Hematopoietic multipotent progenitor cell treated with erythropoietin and hydrocortisone succinate and interleukin-3 and kit ligand, for 4 days (in vitro differentiated cells): ENCODE measurements at places on chromosomes 12 and 14.
A peak's percentile ranks its signal among the peaks of the same experiment; 100 is the strongest.

- no peak for DNase-seq
These were observed 11.2 kb downstream of the TTC9 start for GRCh38 chr14:70652871-70653270.

GRCh38 chr12:3759878-3760277, 7.0 kb upstream of the CRACR2A start:
- peak; percentile 47 for DNase-seq

DNA sequence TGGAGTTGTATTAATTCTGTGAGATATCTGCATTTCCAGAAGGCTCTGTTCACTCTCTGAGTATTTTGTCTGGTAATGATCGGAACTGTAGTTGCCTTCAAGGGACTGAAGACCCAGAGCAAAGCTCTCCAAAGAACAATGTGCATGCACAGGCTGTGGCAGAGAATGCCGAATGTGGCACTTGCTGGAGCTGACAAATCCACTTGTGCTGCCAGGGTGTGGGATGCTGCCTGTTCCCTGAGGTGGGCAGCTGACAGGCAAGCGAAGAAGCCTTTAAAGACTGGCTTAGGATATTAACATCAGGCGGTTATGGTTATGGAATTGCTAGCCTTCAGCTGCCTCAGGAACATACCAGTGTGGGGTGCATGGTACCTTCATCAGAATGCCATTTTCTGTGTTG, 419.9 kb upstream of the ATP2B1 start:
- DNase-seq = no peak

DNA sequence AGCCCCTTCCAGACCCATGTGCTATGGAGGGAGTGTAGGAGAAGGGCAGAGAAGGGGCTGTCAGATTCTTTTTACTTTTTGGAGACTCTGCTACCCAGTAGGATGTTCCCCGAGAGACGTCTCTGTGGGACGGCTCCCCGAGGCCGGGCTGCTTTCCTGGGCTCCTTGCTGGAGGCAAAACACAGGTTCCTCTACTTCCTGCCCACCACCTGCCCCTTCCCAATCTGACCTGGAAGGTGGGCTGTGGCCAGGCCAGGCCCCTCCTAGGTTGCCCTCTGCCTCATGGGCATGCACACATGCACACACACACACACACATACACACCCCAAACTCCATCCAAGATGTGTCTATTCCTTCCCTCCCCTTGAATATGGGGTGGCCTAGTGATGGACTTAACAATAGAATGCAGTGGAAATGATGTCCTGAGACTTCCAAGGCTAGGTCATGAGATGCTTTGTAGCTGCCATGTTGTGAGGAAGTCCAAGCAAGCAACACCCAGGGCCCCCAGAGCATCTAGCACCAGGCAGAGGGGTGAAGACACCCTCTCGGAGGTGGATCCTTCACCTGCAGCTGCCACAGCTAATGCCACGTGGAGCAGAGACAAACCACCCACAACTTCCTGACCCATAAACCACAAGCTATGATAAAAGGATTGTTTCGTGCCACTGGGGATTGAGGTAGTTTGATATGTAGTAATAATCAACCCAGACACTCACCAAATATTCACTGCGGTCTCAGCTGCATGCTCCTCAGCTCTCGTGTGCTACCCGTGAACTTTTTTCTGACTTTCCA, 1.6 kb upstream of the ASB2 start:
- DNase-seq = peak; percentile 72

- DNase-seq = peak; percentile 65
These were observed 201.2 kb upstream of the PRICKLE1 start for GRCh38 chr12:42790761-42791151.

DNA sequence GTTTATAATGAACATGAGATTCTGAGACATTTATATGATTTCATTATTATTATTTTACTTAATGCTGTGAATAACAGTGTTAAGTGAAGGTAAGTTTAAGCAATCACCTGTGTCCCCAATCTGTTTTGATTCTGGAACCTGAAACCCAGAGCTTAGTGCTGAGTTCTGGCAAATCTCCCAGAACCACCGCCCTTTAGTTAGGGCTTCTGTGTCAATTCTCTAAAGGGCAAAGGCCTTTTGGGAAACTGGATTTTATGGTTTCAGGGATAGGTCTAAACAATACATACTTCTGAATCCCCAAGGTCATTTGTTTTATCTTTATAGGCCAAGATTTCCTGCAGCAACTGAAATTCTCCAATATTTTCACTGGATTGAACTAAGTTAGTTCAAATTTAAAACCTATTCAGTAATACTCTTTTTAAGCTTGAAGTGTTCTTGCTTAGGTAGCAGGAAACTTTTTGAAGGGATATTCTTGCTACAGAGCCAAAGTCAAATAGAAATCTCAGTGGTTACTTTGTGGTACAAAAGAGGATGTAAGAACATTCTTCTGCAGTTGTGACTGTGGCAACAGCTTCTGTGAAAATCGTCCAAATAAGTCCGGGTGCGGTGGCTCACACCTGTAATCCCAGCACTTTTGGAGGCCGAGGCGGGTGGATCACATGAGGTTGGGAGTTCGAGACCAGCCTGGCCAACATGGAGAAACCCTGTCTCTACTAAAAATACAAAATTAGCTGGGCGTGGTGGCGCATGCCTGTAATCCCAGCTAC, 10.0 kb upstream of the PKP2 start:
- peak; percentile 6 for DNase-seq

DNA sequence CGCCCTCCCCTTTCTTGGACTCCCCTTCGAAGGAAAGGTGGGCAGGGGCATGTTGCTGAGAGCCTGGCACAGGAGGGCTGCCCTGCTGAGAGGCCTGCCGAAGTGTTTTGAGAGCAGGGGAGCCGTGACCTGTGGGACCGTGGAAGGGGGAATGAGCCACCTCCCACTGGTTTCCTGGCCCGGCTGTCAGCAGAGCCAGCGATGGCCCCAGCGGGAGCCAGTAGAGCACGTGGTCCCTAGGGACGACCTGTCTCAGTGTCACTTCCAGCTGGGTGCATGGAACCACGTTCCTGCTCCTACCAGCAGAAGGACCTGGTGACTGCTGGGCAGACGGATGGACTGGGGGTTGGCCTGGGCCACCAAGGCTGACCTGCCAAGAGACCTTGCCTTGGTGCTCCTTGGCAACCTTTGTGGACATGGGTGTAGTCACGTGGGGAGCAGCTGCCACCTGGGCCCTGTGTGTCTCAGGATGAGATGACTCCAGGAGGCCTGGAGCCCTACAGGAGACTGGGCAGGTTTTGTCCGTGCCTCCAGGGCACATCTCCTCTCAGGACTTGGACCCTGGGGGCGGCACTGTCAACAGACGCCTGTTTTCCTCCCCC, 34.6 kb downstream of the BEGAIN start:
- DNase-seq = no peak

DNA sequence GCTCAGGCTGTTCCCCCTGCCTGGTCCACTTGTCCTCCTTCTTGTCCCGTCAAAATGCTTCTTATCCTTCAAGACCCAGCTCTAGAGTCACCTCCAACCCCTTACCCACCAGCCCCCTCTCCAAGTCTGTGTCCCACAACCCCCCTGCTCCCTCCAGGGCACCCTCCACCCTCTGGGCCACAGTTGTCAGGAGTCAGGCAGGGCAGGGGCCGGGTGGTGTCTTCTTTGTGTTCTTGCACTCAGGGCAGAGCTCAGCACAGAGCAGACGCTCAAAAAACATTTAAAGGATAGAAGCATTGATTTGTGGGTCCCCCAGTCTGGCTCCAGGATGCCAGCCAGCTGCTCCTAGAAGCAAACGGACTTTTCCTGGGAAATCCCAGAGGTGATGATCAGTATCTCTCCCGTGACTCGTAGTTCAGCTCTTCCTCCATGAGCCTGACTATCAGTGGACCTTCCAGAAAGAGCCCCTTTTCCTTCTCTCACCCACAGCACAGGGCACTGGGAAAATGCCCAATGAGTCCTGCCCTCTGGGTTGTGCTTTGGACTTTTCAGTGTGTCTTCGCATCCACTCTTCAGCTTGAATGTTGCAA, 17.2 kb upstream of the BDKRB1 start:
- DNase-seq = no peak

DNA sequence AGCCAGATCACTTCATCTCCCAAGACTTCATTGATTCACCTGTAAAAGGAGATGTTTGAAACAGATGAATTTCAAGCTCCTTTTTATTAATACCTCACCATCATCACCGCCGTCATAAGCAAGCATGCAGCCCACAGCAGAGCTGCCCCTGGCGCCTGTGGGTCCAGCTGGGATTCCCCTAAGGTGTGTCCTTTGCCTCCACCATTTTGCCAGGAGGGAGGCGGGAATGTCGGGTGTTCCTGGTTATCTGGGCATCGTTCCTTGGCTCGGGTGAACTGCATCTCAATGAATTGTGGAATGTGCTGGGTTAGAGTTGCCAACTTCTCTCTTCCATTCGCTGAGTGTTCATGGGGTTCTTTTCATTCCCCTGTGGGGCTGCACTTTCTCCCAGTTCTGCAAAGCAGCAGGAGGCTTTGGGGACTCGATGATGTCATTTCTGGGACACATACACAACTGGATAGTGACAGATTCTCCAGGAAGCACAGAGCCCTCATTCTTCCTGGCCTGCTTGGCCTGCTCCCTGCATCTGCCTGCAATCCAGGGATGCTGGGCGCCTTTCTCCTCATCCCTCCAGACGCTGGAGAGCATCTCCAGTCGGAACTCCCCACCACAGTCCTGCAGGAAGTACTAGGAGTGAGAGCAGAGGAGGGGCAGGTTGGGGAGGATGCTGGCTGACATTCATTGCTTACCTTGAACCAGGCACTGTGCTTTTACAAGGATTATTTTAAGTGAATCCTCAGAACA, 10.1 kb downstream of the CCND2 start:
- DNase-seq = no peak

DNA sequence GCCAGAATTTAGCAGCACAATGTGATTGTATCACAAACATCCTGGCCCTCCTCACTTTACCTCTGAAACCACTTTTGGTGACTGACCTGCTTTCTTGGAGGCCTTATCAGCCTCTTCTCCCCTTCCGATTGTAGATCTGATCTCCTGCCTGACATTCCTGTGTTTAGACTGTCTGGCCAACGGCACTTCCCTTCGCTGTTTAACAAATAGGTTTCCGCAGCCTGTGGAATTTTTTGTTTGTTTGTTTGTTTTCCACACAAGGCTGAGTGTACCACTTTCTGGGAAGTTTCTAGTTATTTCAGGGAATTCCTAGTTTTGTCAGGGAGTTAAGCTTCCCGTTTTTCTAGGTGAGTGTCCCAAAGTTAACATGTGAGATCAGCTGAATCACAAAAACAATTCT, 65.9 kb upstream of the CDKN3 start:
- DNase-seq = no peak

DNA sequence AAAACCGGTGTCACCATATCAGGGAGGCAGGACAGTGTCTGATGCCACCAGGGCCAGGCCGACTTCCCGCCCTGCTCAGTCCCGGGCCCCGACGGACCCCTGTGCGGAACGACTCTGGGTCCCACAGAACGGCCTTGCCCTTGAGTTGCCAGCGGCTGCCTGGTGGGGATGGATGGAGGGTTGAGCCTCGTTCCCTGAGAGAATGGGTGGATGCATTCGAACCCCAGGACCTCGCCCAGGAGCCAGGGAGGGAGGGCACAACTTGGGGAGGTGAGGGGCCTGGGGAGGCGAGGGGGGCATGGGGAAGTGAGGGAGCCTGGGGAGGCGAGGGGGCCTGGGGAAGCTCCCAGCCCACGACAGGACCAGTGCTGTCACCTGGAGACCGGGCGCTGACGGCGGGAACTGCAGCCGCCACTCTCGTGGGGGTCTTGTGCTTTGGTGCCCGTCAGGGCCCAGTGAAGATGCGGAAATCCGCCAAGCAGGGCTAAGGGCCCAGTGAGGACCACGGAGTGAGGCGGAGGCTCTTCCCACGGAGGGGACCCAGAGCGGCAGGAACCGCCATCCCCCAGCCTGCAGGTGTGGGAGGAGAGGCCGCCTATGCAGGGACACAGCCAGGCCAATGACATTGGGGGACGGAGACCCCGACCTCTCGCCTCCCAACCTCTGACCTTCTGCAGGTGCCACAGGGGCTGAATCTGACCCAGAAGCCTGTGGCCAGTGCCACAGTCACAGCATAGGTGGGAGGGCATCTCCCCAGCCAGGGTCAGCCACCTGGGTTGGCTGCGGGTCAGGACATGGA, 74.4 kb upstream of the GALNT9 start:
- no peak for DNase-seq

- DNase-seq = no peak
These were observed 17.2 kb downstream of the ADGRD1 start for GRCh38 chr12:130970908-130971233.

DNA sequence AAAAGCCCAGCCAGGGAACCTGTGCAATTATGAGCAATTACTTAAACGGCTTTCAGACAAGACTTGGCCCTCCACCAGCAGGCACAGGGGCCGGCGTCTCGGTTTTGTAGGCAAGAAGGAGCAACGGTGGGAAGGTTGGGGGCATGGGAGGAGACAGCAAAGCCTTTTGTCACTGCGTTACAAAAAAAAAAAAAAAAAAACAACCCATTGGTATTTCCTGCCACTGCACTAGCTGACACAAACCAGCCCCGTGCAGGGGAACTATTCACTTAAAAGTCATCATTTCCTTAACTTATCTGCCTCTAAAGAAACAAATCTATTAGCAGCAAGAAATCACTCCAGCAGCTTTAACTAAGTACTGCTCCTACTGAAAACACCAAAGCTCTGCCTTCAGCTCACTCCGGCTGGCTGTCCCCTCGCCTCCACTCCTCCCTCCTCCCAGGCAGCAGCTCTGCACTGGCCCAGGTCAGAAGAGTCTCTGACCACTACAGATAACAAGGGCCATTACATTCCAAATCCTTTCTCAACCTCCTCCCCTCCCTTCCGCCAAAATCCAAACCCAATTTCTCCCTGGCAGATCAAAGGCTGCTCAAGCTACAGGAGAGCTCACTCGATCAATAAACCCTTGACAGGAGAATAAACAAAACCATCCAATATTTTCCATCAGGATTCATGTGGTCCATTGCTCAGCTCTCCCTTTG, 105.2 kb upstream of the CDKN3 start:
- no peak for DNase-seq

DNA sequence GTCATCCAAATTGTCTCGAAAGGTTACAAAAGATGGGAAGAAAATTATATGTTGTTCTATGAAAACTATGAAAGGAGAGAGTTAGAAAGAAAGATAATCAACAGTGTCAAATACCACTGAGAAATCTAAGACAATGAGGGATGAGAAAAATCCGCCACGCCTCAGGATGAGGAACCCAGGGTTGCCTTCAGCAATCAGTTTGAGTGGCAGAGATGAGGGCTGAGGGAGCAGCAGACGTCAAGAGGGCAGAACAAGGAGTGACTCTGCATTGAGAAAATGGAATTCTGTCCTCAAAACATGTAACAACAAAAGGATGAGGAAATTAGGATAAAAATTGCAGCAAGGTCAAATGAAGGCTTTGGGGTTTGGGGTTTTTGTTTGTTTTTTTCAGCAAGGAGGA, 18.3 kb upstream of the OXA1L start:
- DNase-seq = no peak

- DNase-seq = peak; percentile 64
These were observed 46.9 kb downstream of the BEGAIN start for GRCh38 chr14:100540141-100540925.
